Stimulated activated CD4-positive, alpha-beta T cell treated with anti-CD3 and anti-CD28 coated beads, Interleukin-15, amount 100 ng/mL, for 24 hours (primary cell): ENCODE measurements at places on chromosomes 5 and 9.

DNA sequence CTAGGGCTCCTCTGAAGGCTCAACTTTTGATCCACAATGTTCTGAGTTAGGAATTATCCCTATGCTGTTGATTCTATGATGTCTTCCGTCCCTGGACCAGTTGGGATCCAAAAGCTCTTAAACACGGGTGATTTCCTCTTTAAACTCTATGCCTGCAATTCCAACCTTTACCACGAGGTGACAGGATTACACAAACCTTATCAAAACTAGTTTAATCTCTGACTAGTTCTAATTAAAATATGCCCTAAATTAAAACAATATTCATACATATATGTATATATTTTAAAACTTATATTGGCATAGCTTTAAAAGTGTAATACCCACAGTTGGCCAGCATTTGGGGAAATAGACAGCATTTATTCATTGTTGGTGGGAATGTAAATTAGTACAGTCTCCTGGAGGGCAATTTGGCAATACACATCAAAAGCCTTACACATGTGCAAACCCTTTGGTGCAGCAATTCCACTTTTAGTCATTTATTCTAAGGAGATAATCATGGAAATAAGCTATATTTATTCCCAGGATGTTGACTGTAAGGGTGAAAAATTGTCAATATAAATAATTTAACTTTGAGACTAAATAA is 51.6 kb upstream of the PHYKPL start:
- DNase-seq: peak; percentile 14

GRCh38 chr5:117183326-117183725 is 608.7 kb upstream of the SEMA6A start:
- DNase-seq: no peak

DNA sequence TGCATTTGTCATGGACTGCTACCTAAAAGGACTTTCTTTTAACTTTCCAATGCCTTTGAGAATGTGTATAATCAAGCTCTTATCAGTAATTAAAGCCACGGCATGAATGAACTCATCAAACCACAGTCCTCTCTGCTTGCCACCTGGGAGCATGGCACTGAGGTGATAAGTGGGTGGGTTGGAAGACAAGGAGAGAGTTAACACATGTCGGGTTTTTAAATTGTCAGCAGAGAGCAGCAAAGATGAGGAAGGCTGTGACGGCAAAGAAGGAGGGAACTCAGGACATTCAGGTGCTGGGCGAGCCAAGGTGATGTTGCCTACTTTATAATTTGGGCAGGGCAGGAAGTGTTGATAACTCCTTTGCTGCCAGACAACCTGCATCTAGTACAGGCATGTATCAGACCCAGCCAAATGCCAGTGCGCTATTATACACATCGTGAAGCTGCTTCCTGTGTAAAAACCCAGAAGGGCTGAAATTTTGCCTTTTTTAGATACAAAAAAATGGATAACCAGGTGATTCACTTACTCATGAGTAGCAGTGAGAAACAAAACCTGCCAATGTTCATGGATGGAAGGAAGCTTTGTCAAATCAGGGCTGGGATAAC is 269.1 kb downstream of the KIF4B start:
- no peak for DNase-seq

GRCh38 chr9:21853414-21853813 is 51.0 kb downstream of the MTAP start:
- DNase-seq: no peak

DNA sequence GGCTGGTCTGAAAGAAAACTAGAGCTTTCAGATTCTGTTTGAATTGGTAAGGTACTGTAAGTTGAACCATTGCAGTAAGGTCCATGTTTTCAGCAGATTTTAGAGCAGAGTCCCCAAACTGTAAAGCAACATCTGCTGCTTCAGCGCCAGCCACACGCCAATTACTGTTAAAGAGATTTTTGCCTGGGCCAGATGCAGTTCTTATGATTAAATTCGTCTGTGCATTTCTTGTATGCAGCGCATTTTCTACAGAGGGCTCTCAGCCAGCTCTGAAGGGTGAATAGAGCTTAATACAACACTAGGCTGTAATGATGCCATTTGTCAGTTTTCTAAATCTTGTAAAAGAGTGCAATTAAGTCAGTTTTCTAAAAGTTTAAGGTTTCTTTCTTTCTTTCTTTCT is 246.3 kb downstream of the COX7C start:
- DNase-seq: no peak

GRCh38 chr9:72958485-72959281 is 5.8 kb upstream of the ALDH1A1 start:
- DNase-seq: no peak

DNA sequence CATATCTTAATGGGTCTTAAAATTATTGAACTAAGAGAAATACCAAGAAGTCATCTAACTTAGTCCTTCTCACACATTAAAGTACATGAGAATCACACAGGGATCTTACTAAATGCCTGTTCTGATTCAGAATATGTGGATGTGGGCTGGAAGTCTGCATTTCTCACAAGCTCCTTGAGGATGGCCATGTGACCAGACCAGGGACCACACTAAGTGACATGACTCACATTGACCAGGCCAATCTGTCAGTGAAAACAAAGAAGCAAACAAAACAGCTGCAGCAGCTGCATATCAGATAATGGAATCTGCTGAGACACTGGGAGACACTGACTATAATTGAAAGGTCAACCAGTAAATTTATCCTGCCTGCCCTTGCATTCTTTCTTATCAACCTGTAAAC is 110.5 kb downstream of the ADAMTS12 start:
- no peak for DNase-seq

DNA sequence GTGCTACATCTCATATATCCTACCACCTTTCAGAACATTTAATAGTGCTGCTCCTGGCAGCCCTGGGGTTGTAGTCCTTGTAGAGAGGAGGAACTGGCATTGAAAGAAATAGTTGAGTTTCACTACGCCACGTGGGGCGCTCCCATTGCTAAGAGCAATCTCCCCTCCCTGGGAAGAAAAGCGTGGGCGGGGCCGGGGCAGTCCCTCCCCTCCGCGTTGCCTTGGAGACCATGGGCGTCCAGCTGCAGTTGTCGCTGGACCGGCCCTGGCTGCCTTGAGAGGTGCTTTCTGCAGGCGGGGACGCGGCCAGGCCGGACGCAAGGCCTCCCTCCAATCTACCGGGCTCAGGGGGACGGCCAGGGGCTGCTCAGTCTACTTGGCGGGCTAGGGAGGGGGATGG is 368 bp upstream of the CCDC180 start:
- peak; percentile 50 for DNase-seq

DNA sequence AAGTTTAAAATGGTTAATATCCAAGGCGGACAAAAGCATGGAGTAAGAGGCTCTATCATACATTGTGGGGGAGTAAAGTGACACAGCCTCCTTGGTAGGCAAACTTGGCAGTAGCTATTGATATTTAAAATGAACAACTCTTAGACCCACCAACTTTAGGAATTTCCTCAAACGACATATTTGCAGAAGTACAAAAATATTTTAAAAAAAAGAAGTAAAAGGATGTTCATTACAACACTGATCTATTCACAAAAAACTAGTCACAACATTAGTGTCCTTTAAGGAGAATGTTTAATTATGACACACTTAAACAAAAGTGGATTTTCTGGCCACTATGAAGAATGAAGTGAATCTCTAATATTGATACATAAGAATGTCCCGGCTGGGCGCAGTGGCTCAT is 1.7 kb downstream of the ALG2 start:
- DNase-seq: no peak

DNA sequence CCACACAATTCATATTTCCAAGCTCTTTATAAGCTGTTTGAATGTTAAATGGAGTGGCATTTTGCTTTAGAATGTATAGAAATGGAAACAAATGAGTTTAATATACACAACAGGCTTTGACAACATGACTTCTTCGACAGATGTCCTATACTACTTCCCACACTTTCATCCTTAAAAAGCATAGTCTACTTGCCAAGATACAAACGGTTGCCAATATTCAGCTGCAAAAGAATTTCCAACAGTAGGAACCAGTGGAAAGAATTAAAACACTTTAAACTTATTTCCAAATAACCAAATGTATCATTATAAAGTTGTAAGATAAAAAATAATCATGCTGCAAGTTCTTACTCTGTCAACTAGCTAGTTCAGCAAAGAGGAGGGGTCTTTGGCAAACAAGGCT is 456.4 kb downstream of the PDE4D start:
- DNase-seq: no peak

DNA sequence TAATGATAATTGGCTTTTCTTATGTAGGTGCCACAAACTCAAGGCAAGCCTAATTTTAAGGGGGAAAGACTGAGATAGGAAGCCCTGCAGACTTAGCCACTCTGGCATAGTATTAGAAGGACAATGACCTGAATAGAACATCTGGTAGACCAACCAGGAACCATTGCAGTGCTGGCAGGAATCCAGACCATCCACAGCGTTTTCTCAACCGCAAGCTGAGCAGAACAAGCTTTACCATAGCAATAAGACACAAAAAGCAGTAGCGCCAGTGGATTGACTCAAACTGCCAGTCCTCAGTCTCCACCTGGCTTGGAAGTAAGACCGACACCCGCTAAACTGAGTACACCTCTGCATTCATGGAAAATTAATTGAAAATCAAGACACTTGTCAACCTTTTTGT is 141.3 kb upstream of the LPAR1 start:
- no peak for DNase-seq

- no peak for DNase-seq
Observed at GRCh38 chr9:92631452-92632343, 38.2 kb downstream of the IPPK start.

GRCh38 chr5:119583684-119584083 is 45.7 kb upstream of the FAM170A start:
- DNase-seq: no peak

DNA sequence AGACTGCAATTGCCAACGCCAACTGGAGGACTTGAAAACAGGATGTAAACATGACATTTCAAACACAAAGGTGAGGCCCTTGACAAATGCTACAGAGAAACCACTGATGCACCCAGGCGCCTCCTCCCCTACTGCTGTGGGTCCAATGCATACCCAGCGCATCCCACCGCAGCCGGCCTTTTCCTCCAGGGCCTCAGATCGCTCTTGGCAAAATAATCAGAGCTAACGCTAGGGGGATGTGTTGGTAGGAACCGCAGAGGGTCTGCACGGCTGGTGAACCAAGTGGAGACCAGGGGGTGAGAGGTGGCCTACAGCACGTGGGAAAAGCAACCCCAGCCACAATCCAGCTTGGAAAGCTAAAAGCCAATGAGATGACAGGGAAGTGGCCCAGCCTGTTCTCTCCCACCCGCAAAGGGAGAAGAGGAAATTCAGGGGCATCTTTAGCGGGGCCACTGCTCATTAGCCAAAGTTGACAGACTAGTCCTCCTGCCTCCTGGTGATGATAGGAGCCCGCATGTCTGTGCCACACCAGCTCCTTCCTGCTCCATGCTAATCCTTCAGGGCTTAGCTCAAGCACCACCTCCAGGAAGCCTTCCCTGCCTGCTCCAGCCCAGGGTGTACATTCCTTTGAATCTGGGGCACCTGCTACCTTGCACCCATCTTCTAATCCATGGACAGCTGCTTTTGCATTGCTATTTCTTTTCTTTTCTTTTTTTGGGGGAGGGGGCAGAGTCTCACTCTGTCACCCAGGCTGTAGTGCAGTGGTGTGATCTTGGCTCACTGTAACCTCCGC is 5.9 kb downstream of the FAM163B start:
- DNase-seq: no peak

DNA sequence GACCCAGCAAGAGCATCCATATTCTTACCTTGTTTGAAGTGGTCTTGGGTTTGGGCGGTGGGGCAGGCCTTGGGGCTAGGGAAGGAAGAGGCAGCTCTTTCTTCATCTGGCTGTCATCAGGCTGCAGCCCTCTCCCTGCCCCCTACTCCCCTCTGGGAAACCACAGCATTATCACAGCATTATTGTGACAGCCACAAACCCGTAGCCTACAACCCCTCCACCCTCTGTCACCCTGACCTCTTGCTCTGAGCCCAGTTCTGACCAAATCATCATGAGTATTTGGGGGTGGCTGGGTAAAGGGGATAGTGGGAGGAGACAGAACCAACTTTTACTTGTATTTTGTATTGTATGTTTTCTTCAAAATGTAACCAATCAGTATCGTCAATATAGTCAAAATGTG is 94.3 kb upstream of the ARRDC3 start:
- no peak for DNase-seq

DNA sequence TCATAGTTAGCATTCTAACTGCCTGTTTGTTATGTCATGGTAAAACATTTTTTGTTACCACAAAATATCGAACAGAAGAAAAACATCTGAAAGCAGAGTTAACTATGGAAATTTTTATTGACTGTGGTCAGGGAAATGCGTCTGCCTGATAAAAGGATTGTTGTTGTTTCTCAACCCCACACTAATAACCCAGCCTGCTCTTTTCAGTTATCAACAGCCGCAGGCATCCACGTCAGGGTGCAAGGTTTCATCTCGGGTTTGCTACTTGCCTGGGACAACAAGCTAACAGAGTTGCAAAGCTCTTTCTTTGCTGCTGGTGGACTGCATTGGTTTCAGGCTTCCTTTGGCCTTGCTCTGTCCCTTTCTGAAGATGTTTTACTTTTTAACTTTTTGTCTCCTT is 969.2 kb downstream of the CDH18 start:
- DNase-seq: no peak

- DNase-seq: no peak
Observed at GRCh38 chr5:64811050-64811640, 42.4 kb downstream of the CWC27 start.

DNA sequence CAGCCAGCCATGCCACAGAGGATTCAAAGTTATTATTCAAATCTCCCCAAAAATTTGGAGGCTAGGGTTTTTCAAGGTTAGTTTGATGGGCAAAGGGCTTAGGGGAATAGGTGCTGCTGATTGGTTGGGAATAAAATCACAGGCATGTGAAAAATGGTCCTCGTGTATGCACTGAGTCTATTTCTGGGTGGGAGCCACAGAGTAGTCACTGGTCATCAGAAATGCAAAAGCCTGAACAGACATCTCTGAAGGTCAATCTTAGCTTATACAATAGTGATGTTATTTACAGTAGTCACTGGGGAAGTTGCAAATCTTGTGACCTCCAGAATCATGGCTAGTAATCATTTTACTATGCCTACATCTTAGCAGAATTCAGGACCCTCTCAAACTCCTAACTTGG is 1.3 kb downstream of the IL33 start:
- no peak for DNase-seq

DNA sequence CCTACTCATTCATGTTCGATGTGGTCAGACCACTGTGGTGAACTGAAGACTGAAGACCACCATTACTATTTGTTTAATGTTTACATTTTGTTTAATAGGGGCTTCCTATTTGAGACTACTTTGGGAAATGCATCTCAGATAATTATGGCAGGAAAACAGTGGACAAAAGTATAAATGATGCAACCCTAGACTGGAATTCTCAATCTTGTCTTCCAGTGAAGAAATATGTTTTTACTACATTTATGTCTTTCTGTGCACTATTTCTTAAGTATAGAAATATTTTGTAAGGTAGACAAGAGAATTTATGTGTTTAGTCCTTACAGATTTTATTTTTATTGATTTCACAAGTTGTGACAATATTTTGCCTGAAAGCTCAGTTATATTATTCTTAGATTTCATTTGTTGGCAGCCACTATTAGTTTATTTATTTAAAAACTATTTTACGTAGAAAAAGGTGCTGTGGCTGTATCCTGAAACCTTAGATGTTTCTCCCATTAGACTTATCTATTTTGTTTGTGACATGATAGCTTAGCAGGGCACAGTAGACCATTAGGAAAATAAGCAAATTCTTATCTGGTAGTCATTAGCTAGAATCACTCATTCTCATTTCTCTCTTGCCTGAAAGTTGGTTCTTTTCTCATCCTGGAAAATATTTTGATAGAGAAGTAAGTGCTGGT is 39.4 kb upstream of the MRPS30 start:
- no peak for DNase-seq

- no peak for DNase-seq
Observed at GRCh38 chr5:159227452-159227851, 18.1 kb upstream of the RNF145 start.

- no peak for DNase-seq
Observed at GRCh38 chr9:18921366-18922075, 111.5 kb downstream of the SAXO1 start.
